ENCODE measurements at places on chromosomes 3 and 15.

GRCh38 chr3:194422188-194422587 lies 23.1 kb upstream of the GP5 start:
- no peak for DNase-seq

GRCh38 chr3:167872941-167873340 lies 137.4 kb downstream of the SERPINI1 start:
- DNase-seq, result no peak

DNA sequence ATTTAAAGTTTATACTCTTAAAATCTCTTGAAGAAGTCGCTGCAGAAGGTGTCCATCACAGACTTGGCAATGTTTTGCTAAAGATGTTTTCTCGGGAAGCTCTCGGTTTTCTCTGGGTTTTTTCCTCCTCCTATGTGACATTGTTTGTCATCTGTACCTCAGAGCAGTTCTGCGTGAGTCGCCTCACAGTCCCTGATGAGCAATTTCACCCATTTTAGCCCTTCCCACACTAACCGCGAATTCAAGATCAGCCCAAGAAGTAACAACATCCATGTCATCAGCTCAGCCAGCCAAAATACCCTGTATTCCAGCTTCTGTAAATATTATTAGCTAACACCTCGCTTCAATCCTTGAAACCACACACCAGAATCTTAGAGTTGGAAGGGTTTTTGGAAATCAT lies 224.3 kb upstream of the SETMAR start:
- no peak for DNase-seq

DNA sequence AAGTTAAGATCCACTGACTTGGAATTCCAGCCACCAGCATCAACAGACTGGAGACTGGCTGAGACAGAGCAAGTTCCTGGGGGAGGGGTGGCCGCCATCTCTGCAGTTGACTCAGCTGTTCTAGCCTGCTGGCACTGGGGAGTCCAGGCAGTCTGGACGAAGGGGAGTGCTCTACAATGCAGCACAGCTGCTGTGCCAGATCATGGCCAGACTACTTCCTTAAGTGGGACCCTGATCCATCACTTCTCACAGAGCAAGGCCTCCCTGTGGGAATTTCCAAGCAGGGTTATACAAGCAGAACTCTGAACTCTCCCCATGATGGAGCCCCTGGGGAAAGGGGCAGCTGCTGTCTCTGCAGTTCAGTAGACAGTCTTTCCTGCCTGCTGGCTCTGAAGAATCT lies 35.2 kb downstream of the PYGO1 start:
- DNase-seq, result no peak

DNA sequence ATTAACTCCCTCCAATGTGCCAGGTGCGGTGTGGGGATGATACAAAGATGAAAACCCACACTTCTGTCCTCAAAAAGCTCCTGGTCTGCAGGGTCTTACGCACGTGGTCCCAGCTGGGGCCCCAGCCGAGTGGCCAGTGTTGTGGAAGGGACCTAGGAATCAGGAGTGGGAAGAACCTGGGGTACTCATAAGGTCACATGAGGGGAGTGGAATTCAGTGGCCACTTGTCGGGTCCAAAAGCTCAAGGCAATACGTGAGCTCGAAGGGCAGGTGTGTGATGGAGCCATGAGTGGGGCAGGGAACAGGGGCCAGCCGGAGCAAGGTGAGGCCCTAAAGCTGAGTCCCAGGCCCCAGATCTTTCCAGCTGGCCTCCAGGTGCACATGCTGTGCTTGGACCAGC lies 260.0 kb upstream of the LYSMD4 start:
- DNase-seq, result no peak

GRCh38 chr3:123819949-123820348 lies 64.2 kb downstream of the MYLK start:
- DNase-seq, result no peak

DNA sequence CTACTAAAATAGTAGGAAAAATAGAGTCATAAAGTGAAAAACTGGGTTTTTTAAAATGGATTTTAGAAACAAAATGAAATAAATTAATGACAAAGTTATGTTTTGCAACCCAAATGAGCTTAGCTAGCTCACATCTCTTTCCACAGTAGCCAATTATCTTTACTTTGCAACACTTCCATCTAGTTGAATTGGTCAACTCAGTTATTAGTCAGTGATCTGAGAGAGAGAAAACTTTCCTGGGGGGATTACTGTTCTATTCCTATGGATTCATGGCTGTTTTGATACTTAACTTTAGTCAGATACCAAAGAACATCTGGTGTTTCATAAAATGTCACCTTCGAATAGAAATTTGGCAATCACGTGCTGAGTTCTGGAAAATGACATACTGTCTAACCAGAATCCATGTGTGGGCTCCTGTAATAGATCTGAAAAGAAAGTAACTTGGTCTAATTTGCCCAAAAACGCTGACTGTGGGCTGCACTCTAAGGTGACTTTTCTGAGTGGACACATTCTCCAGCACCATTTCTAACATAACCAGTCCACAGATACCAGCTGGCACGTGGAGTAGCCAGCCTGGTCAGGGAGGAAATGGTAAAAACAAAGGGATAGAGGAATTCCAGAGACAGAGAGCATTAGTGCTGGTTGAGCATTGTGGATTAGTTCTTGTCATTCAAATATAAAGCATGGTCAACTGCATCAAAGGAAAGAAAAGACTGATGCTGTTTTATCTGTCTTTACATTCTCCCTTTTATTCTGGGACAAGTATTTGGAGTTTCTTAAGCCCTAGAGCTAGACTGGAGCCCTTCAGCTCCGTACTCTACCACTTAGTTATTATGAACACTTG lies 45.2 kb upstream of the CCDC80 start:
- no peak for DNase-seq

- DNase-seq, result no peak
Measured at GRCh38 chr3:59017617-59017984, 32.2 kb downstream of the CFAP20DC start.

- DNase-seq, result no peak
Measured at GRCh38 chr3:160027541-160028195, 39.0 kb downstream of the IL12A start.

DNA sequence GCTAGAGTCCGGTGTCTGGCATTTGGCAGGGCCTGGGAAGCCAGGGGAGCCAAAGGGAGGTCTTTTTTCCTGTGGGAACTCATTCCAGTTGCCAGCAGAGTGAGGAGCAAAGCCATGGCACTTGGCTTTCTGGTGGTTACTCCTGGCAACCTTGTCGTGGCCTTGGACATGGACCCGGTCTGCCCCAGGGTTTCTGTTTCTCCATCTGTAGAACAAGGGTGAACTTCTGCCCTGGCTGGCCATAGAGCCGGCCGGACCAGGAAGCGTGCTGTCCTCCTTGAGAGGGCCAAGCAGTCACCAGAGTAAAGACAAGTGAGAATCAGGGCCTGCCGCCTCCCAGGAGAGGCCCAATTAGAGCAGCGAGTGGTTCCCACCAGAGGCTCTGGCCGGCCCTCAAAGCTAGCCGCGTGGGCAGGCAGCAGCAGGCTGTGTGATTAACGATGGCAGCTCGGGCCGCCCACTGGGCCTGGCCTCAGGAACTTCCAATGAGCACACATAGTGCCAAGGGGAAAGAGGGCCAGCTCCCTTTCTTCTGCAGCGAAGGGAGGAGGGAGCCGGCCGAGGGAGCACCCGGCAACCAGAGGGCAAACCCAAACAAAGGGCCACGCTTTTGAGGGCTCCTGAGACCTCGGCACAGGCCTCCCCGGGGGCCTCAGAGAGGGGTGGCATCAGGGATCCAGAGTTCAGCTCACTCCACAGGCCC lies 29.1 kb upstream of the ELP6 start:
- no peak for DNase-seq
